ENCODE measurements at places on chromosomes 6 and 20.
A peak's percentile ranks its signal among the peaks of the same experiment; 100 is the strongest.

GRCh38 chr6:20334334-20334733 is 67.3 kb upstream of the E2F3 start:
- DNase-seq: no peak

DNA sequence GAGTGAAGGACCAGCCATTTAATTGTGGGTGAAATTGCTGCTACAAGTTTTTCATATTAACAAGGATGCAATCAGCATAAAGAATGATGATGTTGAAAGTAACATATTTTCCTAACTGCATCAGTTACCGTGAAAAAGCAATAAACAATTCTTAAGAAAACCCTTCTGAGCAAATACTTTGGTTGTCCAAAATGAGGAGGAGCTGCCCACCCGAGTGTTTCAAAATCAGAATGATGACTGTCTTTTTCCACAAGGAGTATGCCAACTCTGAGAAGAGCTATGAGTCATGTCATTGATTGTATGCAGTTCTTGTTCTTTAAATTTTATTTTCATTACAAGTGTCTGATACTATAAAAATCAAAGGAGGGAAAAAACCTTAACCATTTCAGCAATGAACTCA is 470.5 kb downstream of the COL12A1 start:
- peak; percentile 94 for DNase-seq

GRCh38 chr6:144158133-144158532 is 7.8 kb downstream of the STX11 start:
- peak; percentile 99 for DNase-seq

GRCh38 chr20:44133424-44133823 is 53.6 kb downstream of the JPH2 start:
- DNase-seq: no peak

- no peak for DNase-seq
Observed at GRCh38 chr6:15712797-15713196, 50.0 kb upstream of the DTNBP1 start.

DNA sequence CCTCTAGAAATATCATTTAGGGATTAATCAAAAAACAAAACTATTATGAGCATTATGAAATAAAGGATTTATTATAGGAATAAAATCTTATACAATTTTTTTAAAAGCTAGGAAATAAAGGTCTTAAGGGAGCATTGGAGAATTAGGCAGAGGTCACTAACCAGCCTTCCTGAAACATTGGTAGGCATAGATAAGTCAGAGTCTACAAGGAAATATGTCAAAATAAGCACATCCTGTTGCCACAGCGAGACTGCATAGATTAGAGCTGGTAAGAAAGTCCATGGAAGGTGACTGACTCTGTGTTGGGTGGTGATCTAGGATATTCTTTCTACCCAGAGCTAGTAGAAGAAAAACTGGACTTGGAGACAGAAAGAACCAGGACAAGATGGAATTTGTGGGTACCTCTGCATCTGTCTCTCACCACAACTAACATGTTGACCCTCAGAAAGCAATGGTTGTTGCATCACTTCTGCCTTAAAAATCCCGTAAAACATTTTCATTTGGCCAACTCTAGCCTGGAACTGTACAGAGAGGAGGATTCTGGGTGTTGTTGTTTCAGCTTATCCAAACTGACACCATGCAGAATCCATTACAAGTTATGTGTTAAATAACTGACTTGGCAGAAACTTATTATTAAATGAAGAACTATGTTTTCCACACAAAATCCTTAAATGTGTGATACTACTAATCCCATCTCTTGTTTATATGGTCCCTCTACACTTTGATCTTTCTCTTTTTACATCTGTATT is 77.1 kb downstream of the FBXO5 start:
- no peak for DNase-seq

GRCh38 chr6:53898026-53898795 is 103.4 kb downstream of the LRRC1 start:
- peak; percentile 35 for DNase-seq

DNA sequence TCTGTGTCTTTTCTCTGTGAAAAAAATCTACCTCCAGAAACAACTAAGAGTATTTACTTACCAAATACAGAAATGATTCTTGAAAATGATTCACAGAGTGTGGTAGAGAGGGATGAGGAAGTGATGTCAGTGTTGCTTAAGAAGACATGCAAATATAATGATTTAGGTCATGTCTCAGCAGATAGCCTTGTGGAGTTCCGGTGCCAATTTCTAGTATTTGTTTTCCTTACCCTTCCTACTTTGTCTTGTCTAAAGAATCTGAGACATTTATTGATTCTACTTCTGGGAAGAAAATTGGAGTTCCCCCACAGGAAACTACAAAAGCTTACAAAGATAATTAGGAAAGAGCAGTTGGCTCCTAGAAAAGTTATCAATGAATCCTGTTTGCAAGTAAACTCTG is 68.8 kb downstream of the GJA1 start:
- DNase-seq: peak; percentile 86

GRCh38 chr6:154386848-154387717 is 30.5 kb upstream of the IPCEF1 start:
- peak; percentile 94 for DNase-seq

DNA sequence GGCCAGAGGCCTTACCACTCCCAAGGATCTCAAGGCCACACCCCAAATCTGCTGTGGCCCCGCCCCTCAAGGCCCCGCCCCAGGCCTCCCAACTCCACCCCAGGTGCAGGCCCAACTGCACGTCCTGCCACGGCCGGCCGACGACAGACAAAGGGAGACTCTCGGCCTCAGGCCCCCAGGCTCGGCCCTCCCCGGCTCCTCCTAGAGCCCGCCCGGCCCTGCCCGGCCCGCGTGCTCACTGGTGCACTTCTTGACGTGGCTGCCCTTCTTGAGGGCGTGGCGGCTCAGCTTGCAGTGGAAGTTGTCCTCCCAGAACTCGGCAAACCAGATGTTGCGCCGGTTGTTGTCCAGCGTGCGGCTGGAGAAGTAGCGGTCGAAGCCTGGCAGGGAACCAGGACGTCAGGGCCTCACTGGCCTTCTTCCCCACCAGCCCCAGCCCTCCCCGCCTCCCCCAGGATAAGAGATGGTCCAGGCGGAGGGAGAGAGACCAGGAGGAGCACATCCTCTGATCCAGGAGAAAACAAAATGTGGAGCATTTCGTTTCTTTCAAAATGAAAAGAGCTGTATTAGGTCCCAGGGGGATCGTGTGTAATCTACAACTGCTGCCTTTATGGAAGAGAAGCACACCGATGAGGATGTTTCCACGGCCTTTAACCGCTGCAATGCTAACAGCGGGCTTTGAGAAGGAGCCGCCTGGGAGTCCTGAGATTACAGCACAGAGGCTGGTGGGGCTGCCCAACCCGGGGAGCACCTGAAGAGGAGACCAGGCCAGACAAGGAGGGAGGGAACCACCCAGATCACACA is 89.4 kb downstream of the GRM4 start:
- peak; percentile 65 for DNase-seq

GRCh38 chr20:47315339-47316056 is 41.0 kb downstream of the ZMYND8 start:
- peak; percentile 95 for DNase-seq

DNA sequence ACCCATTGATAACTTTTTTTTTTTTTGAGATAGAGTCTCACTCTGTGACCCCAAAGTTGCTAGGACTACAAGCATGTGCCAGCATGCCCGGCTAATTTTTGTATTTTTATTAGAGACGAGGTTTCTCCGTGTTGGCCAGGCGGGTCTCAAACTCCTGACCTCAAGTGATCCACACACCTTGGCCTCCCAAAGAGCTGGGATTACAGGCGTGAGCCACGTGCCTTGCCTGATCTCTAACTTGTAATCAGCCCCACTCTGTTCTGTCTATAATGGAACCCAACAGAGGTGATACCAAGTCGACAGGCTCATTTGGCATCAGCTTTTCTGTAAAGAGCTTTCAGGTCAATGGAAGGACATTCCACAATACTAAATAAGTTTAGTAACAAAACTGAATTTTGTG is 99.4 kb downstream of the HFE start:
- no peak for DNase-seq

DNA sequence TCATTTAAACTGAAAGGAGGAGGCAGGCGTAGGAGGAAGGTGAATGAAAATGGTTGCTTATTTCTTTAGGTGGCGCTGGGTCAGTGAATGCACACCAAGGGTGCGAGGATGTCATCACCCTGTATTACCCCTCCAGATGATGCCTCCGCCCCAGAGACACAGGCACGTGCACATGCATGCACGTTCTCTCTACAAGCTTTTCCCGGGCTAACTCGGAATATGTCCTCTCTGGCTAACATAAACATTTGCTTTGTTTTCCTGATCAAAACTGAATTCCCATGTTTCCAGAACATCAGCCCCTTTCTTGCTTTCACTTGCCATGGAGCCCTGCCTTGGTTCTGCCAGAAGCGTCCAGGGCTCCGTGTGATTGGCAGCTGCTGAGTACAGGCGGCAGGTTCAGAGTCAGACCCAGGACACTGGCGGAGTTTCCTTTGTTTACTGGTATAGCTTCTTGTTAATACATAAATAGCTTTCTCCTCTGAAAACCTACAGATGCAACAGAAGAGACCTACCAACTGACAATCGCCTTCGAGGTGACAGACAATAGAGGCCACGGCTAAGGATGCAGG is 131.2 kb upstream of the RPS6KA2 start:
- no peak for DNase-seq

DNA sequence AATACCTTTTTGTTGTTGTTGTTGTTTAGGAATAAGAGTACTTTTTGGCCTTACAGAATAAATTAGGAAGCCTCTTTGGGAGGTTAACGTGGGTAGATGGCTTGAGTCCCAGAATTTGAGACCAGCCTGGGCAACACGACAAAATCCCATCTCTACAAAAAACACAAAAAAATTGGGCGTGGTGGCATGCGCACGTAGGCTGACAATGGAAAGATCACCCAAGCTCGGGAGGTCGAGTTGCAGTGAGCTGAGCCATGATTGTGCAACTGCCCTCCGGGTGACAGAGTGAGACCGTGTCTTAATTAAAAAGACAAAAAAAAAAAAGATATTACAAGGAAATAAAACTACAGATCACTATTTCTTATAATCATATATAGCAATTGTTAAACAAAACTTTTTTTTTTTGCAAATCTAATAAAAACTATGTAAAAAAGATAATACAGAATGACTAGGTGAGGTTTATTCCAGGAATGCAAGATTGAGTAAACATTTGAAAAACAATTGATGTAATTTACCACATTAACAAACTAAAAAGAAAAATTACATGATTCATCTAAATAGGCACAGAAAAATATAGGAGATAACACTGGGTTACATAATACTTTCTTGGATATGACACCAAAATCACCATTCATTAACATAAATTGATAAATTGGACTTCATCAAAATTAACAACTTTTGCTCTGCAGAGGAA is 43.6 kb upstream of the ASCC3 start:
- DNase-seq: no peak

DNA sequence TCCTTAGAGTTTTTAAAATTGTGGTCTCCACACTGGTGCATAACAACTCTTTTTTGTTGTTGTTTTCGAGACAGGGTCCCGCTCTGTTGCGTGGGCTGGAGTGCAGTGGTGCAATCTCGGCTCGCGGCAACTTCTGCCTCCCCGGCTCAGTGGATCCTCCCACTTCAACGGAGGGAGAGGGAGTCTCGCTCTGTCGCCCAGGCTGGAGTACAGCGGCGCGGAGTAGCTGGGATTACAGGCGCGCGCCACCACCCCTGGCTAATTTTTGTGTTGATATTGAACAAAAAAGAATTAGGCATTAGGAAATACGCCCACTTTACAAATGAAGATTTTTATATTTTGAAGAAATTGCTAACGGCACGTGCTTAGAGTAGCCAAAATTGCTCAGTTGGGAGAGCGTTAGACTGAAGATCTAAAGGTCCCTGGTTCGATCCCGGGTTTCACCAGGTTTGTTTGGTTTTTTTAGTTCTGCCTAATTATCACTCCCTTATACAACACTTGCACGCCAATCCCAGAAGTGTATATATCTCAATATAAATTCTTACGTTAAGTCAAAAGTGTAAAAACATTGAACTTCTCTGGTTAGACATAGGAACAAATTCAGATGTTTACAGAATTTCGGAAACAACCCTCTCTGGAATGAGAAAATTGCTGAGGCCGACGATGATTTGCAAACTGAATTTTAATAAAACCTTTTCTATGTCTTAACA is 159.6 kb downstream of the TRIM27 start:
- DNase-seq: no peak

DNA sequence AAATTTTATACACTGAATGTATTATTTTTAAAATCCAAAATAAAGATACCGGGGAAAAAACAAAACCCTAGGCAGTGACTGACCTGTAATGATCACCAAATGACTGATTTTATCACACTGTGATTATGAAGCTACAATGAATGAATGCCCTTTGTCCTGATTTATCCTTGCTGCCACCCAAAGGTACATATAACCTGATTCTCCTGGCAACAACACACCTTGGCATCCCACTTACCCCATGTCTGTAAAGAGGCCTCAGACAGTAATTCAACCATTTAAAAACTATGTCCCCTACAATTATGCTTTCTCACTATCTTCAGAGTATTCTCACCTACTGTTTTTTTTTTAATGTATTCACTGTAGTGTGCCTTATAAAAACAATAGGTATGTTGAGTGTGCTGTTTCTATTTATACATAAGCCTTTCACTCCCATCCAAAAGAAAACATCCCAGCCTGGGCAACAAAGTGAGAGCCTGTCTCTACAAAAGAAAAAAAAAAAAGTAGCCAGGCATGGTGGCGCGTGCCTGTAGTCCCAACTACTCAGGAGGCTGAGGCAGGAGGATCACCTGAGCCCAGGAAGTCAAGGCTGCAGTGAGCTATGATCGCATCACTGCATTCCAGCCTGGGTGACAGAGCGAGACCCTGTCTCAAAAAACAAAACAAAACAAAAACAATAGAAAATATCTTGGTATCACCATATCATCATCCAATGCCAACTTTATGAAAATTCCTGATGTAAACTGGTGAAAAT is 21.7 kb downstream of the B4GALT5 start:
- DNase-seq: no peak

- DNase-seq: no peak
Observed at GRCh38 chr20:20201124-20201523, 148.8 kb downstream of the CFAP61 start.

DNA sequence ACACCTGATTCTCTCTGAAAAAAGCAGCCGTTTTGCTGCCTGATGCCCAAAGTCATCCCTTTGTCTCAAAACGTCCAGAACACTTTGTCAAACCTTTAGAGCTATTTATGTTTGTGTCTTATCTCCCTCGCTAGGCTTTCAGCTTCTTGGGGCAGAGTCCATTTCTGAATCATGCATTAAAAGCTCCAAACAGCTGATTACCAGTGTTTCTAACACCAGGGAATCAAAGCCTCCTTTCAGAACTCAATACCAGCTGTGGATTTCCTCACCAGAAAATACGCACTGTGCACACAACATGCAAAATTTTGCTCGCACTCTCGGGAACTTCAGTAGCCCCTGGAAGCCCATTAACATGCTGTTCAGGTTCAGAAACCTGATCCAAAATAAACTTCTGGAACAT is 333.3 kb downstream of the HACE1 start:
- no peak for DNase-seq

DNA sequence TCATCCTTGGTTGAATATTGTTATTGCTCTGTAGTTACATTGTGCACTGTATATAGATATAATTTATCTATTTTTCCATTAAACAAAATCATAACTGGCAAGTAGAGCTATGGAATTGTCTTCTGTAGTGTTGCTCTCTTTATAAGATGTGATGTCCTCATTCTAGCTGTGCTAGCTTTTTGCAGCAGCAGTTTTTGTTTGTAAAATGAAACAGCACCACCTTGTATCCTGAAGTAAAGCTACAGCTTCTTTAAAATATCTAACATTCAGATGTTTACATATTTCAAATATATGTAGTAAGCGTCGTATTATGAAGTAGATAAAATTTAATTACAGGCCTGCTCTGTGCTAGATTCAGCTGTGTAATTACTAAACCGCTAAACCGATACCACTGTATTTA is 328.8 kb upstream of the MANEA start:
- DNase-seq: peak; percentile 63

GRCh38 chr6:95203153-95203754 is 374.1 kb upstream of the MANEA start:
- DNase-seq: peak; percentile 62
